C1 segment of cervical spinal cord (tissue), 14 donors: ENCODE measurements at places on chromosomes 12 and 14.

- no peak for DNase-seq
Measured at GRCh38 chr12:117470804-117471203, 109.4 kb upstream of the NOS1 start.

GRCh38 chr14:61177279-61178225 lies 103.6 kb downstream of the TMEM30B start:
- no peak for DNase-seq

- no peak for DNase-seq
Measured at GRCh38 chr14:76962303-76962660, 66.2 kb downstream of the IRF2BPL start.

DNA sequence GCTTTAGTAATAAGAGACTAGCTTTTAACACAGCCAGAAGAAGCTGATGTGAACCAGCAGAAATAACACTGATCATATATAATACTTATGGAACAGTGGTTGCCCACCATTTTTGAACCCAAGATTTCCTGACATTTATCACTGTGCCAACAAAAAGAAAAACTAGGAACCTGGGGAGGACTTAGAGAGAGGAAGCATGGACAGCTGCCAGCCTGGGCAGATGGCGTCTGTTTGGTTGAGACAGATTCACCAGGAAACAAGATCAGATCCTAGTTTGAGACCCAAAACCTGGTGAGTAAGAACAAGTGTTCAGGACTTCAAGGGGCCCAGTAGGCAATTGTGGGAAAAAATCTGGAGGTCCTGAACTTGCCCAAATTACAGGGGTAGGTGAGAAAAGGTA lies 95.3 kb downstream of the BICD1 start:
- DNase-seq = no peak

- DNase-seq = no peak
Measured at GRCh38 chr14:105144666-105145380, 23.8 kb downstream of the JAG2 start.

GRCh38 chr12:13571035-13571434 lies 374.5 kb downstream of the EMP1 start:
- DNase-seq = no peak

DNA sequence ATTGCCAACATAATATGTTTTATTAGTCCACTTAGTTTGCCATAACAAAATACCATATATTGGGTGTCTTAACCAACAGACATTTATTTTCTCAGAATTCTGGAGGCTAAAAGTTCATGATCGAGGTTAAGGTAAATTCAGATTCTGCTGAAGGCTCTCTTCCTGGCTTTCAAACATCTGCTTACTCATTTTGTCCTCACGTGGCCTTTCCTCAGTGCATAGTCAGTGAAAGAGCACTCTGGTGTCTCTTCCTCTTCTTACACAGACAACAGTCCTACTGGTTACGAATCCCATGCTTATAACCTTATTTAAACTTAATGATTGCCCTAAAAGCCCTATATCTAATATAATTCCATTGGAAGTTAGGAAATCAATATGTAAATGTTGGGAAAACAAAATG lies 479.7 kb downstream of the FSCB start:
- DNase-seq = no peak
